NCI-H146 (cell line): ENCODE measurements at places on chromosomes 11 and 22.

DNA sequence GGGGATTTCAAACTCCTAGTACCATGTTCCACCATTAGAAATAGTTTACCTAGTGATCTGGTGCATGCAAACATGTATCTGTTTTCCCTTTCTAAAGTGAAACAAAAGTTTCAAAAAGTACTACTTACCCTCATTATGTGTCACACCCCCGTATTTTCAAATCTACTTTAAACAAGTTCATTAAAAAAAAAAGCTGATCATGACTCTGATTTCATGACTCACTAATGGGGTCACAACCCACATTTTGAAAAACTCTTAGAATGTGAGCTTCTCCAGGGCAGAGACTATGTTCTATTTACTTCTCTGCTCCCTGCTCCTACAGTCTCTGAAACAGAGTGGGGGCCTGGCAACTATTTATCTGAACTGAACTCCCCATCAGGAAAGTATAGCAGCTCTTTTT, 18.2 kb downstream of the CHRM1 start:
- DNase-seq: no peak

DNA sequence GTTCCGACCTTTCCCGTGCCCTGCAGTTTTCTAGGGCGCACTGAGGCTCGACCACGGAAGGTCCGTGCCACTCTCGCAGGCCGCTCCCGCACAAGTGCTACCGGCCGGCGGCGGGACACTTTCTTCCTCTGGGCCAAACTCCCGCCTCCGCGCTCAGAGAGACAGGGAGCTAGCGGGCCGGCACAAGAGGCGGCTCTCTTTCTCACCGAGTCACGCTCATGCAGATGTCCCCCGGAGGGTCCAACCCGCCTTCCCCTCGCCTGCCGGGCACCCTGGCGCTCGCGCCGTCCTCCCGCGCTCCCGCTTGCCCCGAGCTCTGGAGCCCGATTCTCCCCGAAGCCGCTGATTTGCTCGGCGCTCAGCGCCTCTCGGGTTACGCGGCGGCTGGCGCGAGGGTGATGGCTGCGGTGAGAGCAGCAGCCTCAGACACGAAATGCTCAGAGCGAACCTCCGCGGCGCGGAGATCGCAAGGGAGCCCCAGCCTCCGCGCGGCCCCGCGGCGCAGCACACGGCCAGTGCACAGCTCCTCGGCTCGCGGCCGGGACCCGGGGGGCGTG, 1.0 kb downstream of the LMO1 start:
- DNase-seq: peak; percentile 57

DNA sequence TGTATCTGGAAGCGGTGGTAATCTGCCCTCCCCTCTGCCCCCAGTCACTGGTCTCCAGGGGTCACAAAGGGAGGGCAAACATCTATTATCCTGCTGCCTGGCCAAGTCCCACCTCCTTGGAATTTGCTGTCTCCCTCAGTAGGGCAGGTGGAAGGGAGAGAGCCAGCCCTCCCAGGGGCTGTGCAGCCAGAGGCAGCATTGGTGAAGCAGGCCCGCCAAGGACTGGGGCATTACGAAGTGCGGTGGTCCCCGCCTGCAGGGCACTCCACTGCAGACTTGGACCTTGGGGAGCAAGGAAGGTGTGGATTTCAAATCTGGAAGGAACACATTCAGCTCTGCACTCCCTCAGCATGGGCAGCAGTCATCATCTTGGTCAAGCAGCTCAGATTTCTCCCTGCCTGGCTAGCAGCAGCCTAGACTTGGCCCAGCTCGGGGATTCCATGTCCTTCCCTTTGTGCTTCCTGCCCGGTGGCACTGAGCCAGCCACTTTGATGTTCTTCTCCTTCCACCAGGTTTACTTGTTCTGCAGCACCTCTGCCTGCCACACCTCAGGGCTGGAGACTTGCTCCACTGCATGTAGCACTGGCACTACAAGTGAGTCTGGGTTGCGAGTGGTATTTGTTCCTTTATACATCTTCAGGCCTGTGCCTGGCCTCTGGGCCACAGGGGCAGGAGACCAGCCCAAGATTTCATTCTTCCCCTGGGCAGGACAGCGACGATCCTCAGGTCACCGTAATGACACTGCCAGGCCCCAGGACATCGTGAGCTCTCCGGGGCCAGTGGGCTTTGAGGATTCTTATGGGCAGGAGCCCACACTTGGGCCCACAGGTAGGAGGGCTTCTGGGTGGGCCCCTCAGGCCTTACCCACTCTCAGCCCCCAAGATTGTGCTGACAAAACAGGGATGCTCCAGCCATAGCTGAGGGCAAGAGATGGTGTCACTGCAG, 7.4 kb downstream of the ZP1 start:
- no peak for DNase-seq

- no peak for DNase-seq
Observed at GRCh38 chr22:23403720-23404688, 176.1 kb downstream of the IGLL1 start.

DNA sequence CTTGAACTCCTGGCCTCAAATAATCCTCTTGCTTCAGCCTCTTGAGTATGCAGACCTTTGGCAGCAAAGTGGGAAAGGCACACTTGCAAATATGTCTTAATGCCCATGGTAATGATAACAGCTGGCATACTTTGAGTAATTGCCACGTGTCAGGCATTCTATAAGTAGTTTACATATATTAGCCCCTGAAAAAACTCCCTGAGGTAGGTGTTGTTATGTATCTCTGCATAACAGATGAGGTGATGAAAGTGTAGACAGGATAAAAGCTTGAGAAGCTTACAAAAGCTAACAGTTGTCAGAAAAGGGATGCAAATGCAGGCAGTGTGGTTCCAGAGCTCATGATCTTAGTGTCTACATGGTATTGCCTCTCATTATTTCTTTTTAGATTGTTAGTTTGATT, 291.1 kb upstream of the C11orf87 start:
- DNase-seq: no peak

GRCh38 chr11:66478729-66479393, 1.4 kb upstream of the DPP3 start:
- peak; percentile 27 for DNase-seq

DNA sequence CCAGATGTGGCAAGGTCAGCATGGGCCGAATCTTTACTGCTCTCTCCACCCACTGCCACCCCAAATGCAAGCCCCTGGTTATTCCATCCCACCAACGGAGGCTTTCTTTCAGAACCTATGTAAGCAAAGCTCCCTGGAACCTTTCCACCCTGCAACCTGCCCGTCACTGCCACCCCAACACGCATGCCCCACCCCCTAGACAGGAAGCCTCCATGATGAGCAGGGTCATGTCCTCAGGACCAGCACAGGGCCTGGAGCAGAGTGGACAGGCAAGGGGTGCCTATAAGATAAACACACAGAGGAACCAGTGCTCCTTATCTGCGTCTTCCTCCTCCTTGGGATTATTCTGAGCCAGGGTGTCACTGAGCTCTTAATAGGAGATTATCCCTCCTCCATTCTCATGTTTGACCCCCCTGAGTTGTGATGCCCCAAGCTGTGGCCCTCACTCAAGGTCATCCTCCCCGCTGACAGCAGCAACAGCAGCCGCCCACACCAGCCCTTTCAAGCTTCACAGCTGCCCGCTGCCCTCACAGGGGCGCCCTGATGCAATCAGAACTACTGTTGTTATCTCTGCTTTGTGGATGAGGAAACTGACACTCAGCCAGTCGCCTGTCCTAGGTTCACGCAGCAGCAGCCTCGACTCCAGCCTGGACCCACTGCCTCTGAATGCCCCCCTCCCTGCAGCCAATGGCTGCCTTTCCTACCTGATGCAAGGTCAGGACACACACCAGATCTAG, 647.3 kb downstream of the TBC1D22A start:
- no peak for DNase-seq

- peak; percentile 2 for DNase-seq
Observed at GRCh38 chr11:92123540-92123939, 101.1 kb upstream of the FAT3 start.

GRCh38 chr11:116948391-116948790, 111.0 kb upstream of the APOA1 start:
- DNase-seq: no peak

- DNase-seq: no peak
Observed at GRCh38 chr22:45740236-45740635, 68.6 kb downstream of the ATXN10 start.
